ENCODE measurements at places on chromosomes 4 and X.

GRCh38 chrX:154490021-154490413 lies 412 bp downstream of the SLC10A3 start:
- peak; percentile 69 for DNase-seq

- no peak for DNase-seq
Measured at GRCh38 chrX:96027407-96027806, 657.2 kb upstream of the DIAPH2 start.

GRCh38 chr4:76309939-76310550 lies 3.5 kb downstream of the STBD1 start:
- DNase-seq, result no peak

DNA sequence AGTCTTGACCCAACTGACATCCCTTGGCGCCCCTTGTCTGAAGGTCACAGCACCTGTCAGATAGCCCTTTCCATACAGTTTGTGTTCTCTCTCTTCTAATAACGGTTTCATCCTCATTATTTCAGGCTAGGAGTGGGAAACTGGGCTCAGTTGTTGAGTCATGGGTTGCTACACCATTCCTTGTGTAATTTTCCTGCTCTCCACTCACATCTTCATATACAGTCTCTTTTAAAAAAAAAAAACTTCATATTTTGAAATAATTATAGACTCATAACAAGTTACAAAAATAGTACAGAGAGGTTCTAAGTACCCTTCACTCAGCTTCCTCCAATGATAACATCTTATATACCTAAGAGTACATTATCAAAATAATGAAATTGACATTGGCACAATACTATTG lies 60.2 kb upstream of the GRPR start:
- no peak for DNase-seq

DNA sequence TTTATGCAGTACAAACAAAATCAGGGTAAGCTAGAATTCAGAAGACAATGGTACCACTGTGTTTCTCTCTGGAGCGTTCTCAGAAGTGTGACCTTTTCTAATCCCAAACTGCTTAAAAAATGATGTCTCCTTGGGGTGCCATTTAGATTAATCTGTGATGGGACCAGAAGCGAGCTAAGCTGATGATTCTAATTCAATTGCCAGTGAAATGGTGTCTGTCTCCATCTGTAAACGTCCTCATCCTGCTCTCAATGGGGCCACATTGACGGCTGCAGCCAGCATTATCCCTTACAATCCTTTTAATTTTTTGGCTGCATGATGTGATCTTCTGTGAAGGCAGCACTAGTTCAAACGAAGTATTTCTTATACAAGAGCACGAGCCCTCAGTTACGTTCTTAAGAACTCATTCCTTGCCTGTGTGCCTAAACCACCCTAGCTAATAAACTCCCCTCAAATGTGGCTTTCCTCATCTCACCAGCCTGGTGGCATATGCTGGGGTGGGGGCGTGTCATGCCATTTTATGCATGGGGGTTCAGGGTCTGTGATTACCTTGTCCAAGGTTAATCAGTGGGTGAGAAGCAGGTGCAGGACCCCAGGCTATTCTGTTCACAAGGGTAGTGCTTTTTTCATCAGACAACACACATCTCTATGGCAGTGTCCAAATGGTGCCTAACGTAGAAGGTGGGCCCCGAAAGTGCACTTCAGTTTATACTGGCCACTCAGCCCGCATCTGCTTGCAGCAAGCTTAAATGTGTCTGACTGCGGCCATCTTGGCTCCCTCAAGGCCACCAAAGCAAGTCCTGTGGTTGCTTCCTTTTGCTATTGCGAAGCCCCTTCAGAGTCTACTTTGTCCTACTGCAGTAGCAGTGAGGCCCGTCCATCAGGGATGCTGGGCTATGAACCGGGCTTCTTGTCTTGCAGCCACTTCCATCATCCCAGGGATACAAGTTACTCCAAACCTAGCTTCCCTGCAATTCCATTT lies 45.7 kb upstream of the SLC2A9 start:
- no peak for DNase-seq

- DNase-seq, result peak; percentile 54
Measured at GRCh38 chrX:37651921-37652452, 33.6 kb upstream of the XK start.

DNA sequence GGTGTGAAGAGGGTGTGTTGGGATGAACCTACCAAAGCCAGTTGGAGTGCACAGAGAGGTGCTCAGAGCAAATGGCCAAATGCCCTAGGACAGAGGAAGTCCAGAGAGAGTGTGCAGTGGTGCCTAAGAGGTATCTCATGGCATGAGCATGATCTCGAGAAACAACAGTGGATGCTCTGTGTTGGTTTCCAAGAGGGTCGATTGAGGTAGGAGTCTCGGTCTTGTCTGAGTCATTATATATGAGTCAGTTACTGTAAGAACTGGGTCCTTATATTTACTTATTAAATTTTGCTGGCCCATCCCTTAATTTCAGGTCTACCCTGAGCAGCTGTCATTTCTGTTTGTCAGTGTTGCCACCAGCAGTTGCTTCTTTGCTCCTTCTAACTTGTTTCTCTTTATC lies 86.6 kb upstream of the TMEM150C start:
- no peak for DNase-seq

GRCh38 chrX:73992019-73992418 lies 312.0 kb upstream of the ZCCHC13 start:
- no peak for DNase-seq

- no peak for DNase-seq
Measured at GRCh38 chr4:189001971-189002450, 862.8 kb downstream of the TRIML1 start.

DNA sequence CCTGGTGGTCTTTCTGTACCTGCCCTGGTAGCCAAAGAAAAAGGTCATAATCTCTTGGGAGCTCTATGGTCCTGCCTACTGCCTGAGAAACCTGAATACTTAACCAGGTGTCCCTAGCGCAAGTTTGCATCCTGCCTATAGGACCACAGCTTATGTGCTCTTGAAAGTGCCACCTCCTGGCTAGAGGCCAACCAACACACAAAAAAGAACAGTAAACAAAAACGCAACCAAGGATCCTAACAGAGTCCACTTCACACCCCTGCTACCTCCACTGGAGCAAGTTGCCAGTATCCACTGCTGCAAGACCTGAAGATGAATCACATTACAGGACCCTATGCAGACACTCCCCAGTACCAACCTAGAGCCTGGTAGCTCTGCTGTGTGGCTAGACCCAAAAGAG lies 103.2 kb upstream of the PABPC5 start:
- DNase-seq, result no peak

GRCh38 chr4:106595906-106596305 lies 227.3 kb upstream of the GIMD1 start:
- no peak for DNase-seq

DNA sequence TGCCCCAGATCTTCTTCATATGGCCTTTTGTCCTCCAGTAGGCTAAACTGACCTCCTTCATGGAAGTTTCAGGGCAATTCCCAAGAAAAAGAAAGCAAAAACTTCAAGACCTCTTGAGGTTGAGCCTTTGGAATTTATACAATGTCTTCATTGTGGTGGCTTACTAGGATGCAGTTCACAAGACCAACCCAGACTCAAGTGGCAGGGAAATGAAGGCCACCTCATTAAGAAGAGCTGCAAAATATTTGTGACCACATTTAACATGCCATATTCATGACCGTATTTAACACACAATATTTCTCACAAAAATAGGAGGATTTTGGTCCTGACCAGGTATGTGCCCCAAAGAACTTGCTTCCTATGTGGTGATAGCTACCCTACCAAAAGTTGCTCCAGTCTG lies 605.5 kb upstream of the PITX2 start:
- no peak for DNase-seq
